ENCODE measurements at places on chromosomes 11 and 22. TPM values are rescaled to one million over a fixed set of nuclear protein-coding genes. Genes with fewer than 3 reads are reported as not detected.
A peak's percentile ranks its signal among the peaks of the same experiment; 100 is the strongest.

The C11orf65 gene
- 1.0 TPM for total RNA-seq

DNA sequence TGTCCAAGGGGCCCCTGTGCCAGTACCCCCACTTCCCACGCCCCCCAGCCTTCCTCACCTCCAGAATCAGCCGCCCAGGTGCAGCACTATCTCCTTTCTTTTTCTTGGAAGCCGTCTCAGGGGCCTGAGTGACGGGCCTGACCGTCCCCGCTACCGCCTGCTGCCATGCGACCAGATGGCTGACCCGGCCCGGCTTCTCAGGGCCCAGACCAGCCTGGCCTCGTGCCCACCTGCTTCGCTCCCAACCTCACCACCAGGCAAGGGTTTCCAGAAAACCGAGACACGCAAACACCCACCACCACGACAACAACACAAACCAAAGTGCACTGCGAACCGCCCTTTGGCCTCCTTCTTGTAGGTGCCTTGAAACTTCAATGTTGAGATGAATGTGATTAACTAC lies 39.1 kb downstream of the MACROD1 start:
- peaks cover 8% of the 10 kb centered on the region for H3K4me1 ChIP-seq
- DNase-seq, result no peak
- no peak overlapping the region for H3K27ac ChIP-seq
- no peaks in the 10 kb centered on the region for H3K36me3 ChIP-seq

The PDXP gene
- 21.9 TPM for total RNA-seq

DNA sequence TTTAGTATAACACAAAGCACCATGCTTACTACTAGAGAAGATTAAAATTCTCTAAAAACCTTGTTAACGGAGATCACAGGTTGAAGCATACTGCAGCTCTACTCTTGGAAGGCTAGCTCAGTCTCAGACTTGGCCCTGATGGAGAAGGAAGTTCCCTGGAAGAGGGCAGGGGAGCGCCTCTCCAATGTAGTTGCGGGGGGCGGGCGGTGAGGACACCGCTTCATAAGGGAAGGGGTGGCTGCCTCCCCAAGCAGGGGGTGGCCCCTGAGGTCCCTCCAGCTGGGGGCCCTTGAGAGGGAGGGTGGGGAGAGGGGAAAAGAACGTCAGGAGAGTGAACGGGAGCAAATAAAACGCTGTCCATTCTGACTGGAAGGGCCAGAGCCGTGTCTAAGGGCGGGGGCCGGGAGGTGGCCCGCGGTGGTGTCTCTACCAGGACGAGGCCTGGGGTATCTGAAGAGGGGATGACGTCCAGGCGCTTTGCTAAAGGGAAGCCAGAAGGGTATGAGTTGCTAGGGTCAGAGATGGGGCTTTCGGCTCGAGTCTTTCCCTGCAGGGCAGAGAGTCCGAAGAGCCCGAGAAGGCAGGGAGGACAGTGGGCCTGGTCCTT lies 553 bp upstream of the USP47 start:
- peaks cover 19% of the 10 kb centered on the region for H3K4me1 ChIP-seq
- no peak for DNase-seq
- H3K36me3 ChIP-seq, result no peaks in the 10 kb centered on the region
- H3K4me3 ChIP-seq, result no peak overlapping the region
- H3K27me3 ChIP-seq, result no peaks in the 10 kb centered on the region
- H3K27ac ChIP-seq, result no peak overlapping the region

The RIMBP3B gene
- 0.15 TPM for total RNA-seq

The C11orf91 gene
- total RNA-seq, result not detected

DNA sequence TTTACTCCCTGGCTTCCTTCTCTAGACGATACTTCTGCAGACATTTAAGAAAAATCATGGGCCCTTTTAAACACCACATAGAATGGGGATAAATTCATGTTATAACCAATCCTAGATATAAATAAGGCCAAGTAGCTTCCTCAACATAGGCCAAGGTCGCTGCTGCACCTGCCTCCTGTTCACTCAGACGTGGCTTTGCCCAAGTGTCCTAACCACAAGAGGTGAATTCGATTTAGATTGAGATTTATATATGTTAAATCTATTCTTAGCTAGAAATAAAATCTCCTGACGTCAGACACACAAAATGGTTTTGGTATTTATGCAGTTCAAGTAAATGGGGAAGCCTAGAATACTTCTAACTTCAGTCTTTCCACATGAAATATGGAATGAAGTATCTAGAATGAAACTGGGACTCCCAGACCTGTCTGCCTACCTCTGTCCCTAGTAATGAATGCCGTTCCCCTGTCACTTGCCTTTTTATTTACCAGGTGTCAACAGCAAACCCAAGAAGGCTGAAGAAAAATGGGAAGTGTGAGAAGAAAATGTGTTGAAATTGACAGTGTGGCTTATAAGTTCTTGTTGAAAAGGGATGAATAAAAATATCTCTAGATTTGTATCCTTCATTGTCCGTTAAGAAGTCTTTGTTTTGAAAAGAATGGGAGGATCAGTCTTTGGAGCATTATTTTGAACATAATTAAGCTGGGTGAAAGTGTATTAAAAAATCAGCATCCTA lies 131.8 kb downstream of the HIPK3 start:
- no peaks in the 10 kb centered on the region for H3K36me3 ChIP-seq
- no peaks in the 10 kb centered on the region for H3K4me1 ChIP-seq
- peaks cover 5% of the 10 kb centered on the region for H3K27me3 ChIP-seq
- H3K4me3 ChIP-seq, result no peak overlapping the region
- no peak overlapping the region for H3K27ac ChIP-seq
- no peak for DNase-seq

DNA sequence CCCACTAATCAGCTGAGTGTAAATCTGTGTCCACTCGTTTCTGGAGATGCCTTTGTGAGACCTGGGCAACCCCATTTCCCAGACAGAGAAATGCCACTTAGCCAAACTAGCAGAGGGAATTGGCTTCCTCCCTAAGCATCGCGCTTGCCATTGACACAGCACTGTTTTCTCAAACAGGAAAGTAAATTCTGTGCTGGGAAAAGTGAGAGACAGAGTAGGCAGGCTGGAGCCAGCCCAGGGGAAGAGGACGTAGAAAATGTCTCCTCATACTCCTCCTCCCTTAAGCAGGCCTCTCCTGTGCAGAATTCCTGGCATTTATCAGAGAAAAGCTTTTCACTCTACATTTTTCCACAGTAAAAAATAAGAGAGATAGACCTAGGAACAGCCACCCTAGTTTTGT lies 99.1 kb upstream of the AMOTL1 start:
- no peaks in the 10 kb centered on the region for H3K4me1 ChIP-seq
- no peak overlapping the region for H3K27ac ChIP-seq
- H3K4me3 ChIP-seq, result no peak overlapping the region
- H3K27me3 ChIP-seq, result no peaks in the 10 kb centered on the region

DNA sequence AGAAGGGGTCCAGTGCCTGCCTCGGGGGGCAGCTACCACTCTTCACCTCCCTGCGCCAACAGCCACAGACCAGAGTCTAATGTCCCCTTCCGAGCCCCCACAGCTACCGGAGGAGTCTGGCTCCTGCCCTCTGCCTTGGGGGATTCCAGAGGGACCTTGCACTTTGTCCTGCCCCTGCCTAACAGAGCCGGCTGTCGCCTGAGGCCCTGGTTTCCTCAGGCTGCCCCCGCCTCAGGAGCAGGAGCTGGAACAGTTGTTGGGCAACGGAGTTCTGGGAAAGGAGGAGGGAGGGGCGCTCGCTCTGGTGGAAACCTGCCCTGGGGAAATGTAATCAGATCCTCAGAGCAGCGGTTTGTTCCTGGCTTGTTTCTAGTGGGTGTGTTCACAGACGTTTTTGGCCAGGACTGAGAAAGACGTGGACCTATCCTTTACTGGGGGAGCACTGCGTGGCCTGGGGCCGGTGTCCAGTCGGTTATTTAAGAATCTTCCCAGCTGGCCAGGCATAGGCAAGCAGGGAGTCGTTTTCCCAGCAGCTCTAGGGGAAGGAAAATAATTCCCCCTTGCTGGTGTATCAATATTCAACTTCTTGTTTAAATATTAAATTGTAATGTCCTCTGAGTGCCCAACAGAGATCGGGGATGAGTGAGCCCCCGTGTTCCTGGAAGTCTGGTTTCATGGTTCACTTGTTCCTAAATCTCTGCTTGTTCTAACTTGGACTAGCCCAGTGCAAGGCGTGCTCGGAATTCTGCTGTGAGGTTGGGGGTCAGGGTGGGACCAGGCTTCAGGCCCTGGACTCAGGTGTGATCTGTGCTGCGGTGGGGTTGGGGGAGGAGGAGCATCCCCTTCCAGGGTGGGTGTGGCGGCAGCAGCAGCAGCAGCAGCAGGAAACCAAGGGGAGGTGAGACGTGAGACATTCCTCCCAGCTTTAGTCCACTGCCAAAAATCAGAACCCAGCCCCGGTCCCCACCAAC lies 32.1 kb downstream of the A4GALT start:
- no peaks in the 10 kb centered on the region for H3K36me3 ChIP-seq
- H3K27me3 ChIP-seq, result no peaks in the 10 kb centered on the region
- no peaks in the 10 kb centered on the region for H3K4me1 ChIP-seq

The RBMXL2 gene
- not detected for total RNA-seq

DNA sequence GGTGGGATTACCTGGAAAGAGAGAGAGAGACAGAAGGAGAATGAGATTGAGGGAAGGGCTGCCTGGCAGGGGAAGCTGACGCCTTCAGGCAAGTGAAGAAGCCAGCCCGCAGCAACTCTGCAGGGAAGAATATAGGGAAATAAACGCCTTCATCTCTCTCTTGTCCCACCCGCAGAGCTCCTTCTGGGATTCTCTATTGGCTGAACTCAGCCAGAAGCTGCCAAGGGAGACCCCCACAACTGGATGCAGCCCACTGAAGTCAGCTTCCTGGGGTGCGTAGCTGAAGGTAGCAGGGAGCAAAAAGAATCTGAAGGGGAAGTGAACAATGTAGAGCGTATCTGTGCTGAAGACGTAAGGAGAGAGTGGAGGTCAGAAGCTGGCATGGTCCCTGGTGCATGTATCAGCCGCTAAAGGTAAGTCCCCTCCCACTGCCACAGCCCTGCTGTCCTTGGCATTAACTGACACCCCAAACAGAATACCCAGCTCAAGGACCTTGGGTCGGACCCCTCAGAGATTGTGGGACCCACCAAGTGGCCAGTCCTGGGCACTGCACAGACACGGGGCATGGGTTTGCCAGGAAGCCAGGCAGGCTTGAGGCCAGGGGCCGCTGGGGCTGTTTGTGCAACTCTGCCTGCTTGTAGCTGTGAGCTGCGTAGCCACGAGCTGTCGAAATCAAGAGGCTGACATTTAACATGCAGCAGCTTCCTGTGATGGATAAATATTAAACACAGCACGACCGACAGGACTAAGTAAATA lies 469.9 kb downstream of the MN1 start:
- no peak for DNase-seq
- peaks cover 20% of the 10 kb centered on the region for H3K27me3 ChIP-seq

DNA sequence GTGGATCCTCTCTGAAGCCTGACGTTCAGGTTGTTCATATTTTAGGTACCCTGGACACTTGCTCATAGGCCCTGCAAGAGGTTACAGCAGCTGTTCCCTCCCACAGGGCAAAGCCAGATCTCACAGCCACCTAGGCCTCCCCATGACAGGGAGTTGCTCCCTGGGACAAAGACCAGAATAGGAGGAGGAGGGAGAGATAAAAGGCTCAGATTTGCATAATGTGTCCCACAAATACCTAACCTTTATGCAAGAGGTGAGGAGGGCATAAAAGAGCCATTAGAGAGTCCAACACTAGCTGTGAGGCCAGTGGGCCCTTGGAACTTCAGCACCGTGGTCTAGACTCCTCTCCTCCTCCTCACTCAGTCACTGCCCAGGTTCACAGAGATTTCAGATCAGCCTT lies 33.8 kb downstream of the ZNF280B start:
- H3K4me1 ChIP-seq, result no peaks in the 10 kb centered on the region
- no peak for DNase-seq
- peaks cover 5% of the 10 kb centered on the region for H3K27me3 ChIP-seq
- H3K27ac ChIP-seq, result no peak overlapping the region
- H3K36me3 ChIP-seq, result no peaks in the 10 kb centered on the region

- no peak overlapping the region for H3K27ac ChIP-seq
- no peaks in the 10 kb centered on the region for H3K36me3 ChIP-seq
- H3K4me3 ChIP-seq, result no peak overlapping the region
- H3K27me3 ChIP-seq, result peaks cover 4% of the 10 kb centered on the region
- H3K4me1 ChIP-seq, result peaks cover 15% of the 10 kb centered on the region
These were observed 13.3 kb upstream of the CEP295 start for GRCh38 chr11:93648158-93648557.

- H3K27ac ChIP-seq, result peak overlapping the region; percentile 86
- peak overlapping the region; percentile 87 for H3K4me3 ChIP-seq
- peak; percentile 65 for DNase-seq
- H3K4me1 ChIP-seq, result peaks cover 37% of the 10 kb centered on the region
- peaks cover 5% of the 10 kb centered on the region for H3K27me3 ChIP-seq
These were observed 875 bp downstream of the TCP11L1 start for GRCh38 chr11:33040033-33040861.

DNA sequence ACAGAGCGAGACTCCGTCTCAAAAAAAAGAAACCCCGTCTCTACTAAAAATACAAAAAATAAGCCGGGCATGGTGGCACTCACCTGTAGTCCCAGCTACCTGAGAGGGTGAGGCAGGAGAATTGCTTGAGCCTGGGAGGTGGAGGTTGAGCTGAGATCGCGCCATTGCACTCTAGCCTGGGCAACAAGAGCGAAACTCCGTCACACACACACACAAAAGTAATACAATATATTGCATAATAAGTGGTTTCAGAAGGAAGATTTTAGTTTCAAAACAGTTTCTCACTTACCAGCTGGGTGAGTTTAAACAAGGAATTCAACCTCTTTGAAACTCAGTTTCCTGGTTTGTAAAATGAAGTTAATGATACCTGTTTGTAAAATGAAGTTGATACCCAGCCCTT lies 32.7 kb upstream of the HTR3A start:
- H3K27ac ChIP-seq, result no peak overlapping the region
- peaks cover 8% of the 10 kb centered on the region for H3K27me3 ChIP-seq
- H3K36me3 ChIP-seq, result no peaks in the 10 kb centered on the region

DNA sequence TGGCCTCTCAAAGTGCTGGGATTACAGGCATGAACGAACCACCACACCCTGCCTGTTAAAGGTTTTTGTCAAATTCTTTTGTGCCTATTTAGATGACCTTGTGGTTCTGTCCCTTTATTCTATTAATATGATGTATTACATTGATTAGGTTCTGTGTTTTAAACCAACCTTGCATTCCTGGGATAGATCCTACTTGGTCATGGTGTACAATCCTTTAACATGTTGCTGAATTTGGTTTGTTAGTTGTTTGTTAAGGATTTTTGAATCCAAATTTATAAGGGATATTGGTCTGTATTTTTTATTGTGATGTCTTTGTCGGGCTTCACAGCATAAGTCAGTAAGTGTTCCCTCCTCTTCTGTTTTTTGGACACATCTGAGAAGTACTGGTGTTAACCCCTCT lies 29.0 kb upstream of the CLDN5 start:
- no peaks in the 10 kb centered on the region for H3K36me3 ChIP-seq
- H3K4me1 ChIP-seq, result no peaks in the 10 kb centered on the region
- H3K4me3 ChIP-seq, result no peak overlapping the region
- H3K27me3 ChIP-seq, result peaks cover 4% of the 10 kb centered on the region
- DNase-seq, result no peak

DNA sequence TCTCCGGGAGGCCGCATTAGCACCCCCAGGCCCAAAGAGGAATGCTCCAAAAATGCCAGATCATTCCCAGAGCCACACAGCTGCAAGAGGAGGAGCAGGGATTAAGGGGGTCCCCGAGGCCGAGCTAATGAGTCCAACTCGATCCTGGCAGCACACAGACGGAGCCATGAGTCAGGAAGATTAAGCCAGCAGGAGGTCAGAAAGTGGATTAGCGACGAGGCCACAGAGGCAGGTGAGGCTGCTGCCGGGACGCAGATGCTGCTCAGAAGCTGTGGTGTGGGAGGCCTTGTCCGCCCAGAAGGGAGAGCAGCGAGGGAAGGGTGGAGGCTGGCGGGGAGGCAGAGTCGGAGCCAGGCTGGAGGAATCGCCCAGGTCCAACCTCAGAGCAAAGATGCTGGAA lies 120.5 kb downstream of the SHANK2 start:
- H3K27me3 ChIP-seq, result peaks cover 4% of the 10 kb centered on the region
- no peak overlapping the region for H3K27ac ChIP-seq
- H3K4me3 ChIP-seq, result no peak overlapping the region
- no peaks in the 10 kb centered on the region for H3K4me1 ChIP-seq

All from activated CD4-positive, alpha-beta memory T cell treated with anti-CD3 and anti-CD28 coated beads for 36 hours (primary cell).